ENCODE measurements at places on chromosomes 6 and 20.

DNA sequence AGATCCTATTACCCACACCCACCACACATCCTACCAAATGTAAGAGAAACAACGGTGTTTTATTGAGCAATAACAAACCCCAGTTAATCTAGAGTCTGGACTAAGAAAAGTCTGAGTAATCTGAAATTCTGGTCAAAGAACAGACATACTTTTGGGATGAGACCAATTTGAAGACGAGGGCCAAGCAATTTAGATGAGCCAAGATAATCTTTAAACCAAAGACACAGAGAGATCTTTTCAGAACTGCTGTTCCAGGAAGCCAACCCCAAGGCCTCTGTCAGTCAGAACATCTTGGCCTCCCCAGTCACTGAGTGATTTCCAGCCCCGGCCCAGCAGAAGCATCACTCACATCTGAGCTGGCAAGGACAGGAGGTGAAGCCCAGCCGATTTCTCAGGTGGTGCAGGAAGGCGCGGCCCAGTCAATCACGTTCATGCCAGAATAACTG, 118.5 kb upstream of the SYNDIG1 start:
- no peak for DNase-seq

DNA sequence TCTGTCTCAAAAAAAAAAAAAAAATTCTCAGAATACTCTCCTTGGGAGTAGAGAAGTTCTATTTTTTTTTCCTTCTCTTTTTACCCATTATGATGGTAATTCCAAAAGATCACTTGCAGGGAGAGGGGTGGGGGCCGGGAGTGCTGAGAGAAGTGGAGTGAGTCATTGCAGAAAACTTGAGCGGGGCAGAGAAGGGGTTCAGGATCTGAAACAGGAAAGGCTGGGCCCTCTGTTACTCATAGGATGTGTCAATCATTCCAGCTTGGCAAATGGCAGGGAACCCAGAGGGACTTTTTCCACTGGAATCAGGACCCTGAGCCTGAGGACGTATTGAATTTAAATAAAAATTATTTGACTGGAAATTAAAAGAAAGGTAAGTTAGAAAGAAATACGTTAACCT, 111.4 kb upstream of the ARMC2 start:
- peak; percentile 28 for DNase-seq

DNA sequence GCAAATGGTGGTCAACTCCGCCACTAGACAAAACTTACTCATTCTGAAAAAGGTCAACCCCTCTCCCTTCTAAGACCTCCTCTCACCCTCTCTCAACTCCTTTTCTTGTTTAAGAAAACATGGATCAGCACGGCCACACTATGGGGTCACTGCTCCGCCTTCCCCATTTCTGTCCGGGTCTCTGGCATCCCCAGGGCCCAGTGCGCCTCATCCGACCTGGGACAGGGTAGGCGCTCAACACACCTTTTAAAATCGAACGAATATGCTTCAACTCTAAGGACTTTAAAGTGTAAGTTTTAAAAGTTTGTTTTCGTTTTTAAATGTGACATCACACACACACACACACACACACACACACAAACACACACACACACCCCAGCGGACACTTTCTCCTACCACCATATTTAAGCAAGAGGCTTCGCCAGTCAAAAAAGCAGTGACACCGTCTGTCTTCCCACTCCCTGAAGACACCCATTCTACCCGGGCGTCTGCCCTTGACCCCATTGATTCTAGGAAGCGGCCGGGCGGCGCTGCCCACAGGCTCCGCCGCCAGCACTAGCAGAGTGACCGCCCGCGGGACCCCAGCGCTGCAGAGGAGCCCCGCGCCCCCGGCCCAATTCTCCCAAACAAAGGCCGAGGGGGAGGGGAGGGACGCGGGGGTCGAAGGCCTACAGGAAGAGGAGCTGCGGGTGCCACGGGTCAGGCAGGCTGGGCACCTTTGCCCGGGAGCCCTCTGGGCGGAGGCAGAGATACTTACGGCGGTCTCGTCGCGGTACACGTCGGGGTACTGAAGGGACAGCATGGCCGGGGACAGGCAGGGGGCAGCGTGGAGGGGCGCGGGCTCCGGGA, 568 bp downstream of the PREP start:
- DNase-seq = no peak

DNA sequence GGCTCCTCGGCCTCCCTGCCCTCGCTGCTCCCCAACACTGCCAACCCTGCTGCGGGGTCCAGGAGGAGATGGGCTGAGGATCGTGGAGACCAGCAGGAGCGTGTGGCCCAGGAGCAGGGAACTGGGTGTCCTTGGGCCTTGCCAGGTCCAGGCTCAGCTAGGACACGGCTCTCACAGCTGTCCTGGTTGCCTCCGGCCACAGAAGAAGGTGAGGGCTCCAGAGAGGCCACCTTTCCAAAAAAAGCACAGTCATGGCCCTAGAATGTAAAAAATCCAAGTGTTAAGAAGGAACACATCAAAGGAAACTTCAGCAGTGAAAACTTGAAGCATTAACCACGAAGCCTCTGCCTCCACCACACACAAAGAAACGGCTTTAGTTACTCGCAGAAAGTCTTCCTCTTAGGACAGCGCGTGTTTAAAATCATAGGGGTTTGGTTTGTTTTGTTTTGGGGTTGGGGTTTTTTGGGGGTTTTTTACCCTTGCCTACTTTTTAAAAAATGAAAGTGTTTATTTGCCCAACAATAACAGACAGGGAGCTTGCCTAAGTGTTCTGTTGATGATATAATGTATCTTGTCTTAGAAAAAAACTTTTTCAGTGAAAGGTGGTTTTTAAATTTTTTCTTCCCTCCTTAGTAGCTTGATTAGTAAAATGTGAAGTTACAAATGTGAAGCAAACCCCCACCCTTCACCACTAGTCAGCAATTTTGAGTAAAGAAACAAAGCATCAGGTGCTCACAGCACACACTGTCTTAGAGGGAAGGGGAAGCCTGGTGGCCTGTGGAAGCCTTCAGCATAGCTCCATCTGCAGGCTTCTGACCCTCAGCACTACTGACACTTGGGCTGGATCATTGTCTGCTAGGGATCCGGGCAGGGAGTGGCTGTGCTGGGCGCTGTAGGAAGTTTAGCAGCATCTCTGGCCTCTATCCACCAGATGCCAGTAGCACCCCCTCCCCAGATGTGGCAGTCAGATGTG, 60.0 kb downstream of the PTPN1 start:
- DNase-seq = no peak

GRCh38 chr6:128606611-128607010, 86.2 kb upstream of the PTPRK start:
- DNase-seq = no peak

- DNase-seq = no peak
Observed at GRCh38 chr20:33010133-33010504, 2.6 kb downstream of the BPIFB2 start.

GRCh38 chr20:62063981-62064769, 1.5 kb downstream of the TAF4 start:
- DNase-seq = no peak

DNA sequence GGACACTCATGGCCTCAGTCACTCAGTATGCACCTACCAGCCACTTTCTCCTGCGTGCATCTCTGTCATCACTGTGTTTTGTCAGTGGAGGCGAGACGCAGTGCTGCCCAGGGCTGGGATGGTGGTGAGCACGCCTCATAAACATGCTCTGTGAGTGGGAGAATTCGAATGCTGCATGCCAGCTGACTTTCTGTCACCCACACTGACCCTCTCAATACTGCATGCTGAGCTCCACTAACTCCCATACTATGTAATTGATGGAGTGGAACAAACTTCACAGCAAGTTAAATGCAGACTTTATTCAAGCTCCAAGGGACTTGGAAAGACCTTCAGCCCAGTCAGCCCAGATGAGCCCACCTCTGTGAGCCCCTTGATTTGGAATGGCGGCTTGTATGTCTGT, 22.7 kb upstream of the GGTLC1 start:
- no peak for DNase-seq

DNA sequence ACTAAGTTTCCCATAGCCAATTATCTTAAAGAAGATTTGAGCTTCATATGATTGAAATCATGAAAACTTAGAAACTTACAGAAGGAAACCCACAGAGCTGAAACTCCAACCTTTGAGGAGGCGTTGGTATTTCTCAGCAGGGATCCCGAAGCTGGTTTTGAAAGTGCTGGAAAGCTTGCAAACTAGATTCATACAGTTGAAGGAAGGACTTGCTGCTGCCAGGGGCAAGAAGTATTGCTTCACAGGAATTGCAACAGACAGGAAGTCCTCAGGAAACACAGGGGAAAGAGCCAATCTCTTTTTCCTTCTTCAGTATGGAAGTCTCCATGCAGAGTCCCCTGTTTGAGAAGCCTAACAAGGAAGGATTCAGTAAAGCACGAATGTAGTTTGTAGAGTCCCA, 419.7 kb downstream of the CD109 start:
- no peak for DNase-seq

- DNase-seq = no peak
Observed at GRCh38 chr6:150510576-150510975, 89.1 kb upstream of the PLEKHG1 start.

DNA sequence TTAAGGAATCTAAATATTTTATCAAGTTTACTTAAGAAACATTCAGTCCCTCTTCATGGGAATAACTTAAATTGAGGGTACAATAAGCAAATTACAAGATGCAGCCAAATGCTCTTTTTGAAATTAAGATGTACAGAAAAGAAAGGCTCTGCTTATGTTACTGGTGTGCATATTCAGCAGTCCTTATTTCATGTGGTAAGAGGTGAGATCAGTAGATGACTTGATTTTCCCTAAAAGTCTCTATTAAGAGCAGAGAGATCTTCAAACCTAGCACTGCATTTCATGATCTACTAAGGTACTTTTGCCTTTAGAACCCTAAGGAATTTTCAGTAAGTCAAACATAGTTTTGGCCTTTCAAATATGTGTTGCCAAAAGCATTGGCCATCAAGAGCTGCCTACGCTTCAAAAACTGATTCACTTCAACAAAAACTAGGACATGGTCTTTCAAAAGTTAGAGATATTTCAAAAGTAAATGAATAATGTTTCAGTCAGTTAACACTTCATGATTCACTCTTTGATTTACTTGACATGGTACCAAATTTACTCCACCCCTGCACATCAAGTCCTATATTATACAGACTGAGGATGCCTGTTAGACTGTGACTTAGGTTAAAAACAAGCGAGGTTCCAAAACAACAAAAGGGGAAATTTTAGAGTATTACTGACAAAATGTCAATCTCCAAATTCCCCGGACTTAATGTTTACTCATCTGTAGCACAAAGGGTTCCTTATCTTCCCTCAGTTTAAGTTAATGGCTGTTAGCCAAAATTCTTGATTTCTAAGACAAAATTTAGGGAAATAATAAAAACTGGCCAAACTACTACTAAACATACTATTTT, 19.2 kb downstream of the C6orf62 start:
- no peak for DNase-seq

DNA sequence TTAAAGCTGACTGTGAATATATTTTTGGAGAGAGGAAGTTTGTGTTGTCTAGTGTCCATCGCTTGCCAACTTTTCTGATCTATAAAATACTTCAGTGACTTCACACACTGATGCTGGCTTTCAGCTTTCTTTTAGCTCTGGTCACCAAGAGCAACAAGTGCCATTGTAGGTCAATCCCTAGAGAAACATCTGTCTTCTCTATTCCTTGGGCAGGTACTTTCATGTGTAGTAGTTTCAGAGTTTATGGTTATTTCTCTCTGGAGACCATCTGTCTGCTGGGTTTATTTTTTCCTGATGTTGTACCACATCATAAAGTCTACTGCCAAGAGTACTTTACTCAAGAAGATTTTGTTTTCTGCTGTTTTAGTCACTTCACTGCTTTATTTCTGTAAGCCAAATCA, 249.9 kb downstream of the KHDC1L start:
- DNase-seq = no peak

- DNase-seq = no peak
Observed at GRCh38 chr20:52060794-52061714, 130.5 kb downstream of the ZFP64 start.

DNA sequence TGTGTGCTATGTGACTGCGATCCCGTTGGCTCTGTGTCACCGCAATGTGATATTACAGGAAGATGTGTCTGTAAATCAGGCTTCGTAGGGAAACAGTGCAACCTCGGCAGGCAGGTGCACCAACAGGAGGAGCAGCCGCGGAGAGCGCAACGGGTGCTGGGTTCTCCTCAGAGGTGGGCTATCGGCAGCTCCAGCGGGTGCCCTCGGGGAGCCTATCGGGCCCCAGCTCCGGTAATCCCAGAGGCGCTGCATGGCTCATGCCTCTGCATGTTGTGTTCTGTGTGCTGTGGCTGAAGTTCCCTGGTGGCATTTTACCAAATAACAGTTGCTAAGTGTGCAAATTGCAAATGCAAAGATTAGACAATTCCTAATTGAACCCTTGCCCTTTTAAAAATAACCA, 409.9 kb downstream of the LAMA2 start:
- DNase-seq = no peak

DNA sequence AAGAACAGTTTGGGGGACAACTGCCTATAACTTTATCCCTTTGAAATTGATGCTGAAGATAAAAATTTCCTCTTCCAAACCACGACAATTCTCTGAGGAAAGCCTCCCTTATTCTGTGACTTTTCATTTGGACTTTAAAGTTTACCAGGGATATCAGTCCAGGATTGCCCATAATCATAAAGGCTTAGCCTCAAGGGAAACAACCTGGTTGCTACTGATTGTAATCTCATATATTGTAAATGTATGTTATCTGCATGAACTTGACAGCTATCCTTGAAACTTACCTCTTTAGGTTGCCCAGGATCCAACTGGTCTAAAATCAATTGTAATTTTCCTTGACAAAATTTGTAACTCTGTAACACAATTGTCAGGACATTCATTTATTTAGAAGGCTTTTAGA, 23.8 kb downstream of the TBC1D32 start:
- DNase-seq = no peak

DNA sequence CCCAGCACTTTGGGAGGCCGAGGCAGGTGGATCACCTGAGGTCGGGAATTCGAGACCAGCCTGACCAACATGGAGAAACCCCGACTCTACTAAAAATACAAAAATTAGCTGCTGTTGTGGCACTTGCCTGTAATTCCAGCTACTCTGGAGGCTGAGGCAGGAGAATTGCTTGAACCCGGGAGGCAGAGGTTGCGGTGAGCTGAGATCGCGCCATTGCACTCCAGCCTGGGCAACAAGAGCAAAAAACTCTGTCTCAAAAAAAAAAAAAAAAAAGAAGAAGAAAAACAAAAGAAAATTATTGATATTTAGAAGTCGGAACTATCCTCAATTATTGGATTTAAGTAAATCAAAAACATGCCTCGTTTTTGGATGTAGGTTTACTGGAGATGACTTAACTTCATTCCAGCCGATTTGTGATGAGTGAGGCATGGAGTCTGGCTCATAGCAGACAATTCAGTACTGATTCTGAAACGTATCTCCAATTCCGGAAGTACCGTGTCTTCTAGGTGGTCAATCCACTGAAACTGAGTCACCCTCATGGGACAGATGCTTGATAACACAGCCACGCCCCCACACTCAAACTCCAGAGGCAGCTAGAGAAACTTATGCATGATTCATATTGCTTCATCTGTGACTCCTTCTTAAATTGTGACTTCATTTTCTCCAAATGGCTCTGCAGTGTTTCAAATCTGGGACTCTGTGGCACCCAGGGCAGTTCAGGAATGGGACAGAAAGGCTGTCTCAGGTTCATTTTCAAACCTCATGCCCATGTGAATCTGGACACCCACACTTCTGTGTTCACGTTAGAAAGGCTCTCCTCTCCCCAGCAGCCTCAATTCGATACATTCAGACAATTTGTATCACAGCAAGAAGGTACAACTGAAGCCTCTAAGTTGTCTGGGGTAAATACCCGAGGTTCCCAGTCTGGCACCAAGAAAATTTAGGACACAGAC, 110.4 kb upstream of the ARMC2 start:
- peak; percentile 52 for DNase-seq
